Activated CD4-positive, alpha-beta T cell treated with anti-CD3 and anti-CD28 coated beads for 24 hours (primary cell): ENCODE measurements at places on chromosomes 1 and 21.

DNA sequence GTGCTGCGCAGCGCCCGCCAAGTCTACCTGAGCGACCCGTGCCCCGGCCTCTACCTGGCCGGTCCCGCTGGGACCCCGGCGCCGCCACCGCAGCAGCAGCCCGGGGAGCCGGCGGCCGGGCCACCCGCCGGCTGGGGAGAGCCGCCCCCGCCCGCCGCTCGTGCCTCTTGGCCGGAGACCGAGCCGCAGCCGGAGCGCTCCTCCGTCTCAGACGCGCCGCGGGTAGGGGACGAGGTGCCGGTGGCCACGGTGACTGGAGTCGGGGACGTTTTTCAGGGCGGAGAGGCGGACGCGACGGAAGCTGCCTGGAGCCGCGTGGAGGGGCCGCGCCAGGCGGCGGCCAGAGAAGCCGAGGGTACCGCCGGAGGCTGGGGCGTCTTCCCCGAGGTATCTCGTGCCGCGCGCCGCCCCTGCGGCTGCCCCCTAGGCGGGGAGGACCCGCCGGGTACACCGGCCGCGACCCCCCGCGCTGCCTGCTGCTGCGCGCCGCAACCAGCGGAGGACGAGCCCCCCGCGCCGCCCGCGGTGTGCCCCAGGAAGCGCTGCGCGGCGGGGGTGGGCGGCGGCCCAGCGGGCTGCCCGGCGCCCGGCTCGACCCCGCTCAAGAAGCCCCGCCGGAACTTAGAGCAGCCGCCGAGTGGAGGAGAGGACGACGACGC, 646 bp downstream of the IER5 start:
- peak; percentile 11 for DNase-seq

GRCh38 chr1:18149027-18149641, 41.5 kb downstream of the IGSF21 start:
- no peak for DNase-seq

GRCh38 chr1:219422811-219423598, 189.9 kb downstream of the ZC3H11B start:
- no peak for DNase-seq

- DNase-seq: no peak
Observed at GRCh38 chr1:44312399-44313196, 42.5 kb downstream of the ERI3 start.

- DNase-seq: no peak
Observed at GRCh38 chr1:203033287-203033686, 7.0 kb downstream of the PPFIA4 start.

GRCh38 chr1:226223786-226224244, 351 bp downstream of the MIXL1 start:
- no peak for DNase-seq

- no peak for DNase-seq
Observed at GRCh38 chr1:163258181-163258580, 55.5 kb upstream of the RGS5 start.

DNA sequence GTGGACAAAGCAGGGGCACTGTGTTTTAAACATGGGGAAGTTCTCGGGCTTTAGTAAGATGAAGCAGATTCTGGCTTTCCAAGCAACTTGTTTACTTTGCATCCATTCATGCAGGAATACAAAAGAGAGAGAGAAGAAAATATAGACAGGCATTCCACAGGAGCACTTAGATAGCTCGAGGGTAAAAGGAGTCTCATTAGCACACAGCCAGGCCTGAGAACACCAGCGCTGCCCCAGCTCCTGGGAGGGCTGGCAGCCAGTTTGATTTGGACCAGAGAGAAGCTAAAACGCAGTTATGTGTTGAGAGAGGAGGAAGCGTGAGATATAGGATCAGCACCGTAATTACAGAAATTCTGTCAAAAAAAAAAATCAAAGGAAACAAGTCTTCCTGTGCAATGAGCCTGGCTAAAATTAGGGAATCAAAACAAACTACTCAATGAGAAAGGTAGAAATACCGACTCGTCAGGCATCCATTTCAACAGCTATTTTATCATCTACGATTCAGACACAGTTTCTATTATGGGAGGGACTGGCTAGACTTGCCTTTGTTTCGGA, 68.2 kb downstream of the CLSTN1 start:
- DNase-seq: no peak

- DNase-seq: no peak
Observed at GRCh38 chr1:103122983-103123720, 14.8 kb upstream of the COL11A1 start.

- DNase-seq: no peak
Observed at GRCh38 chr1:160800645-160801408, 4.9 kb downstream of the LY9 start.

GRCh38 chr1:84584126-84584525, 9.9 kb upstream of the CTBS start:
- no peak for DNase-seq

GRCh38 chr1:195789321-195789720, 818.9 kb downstream of the KCNT2 start:
- DNase-seq: no peak

GRCh38 chr1:19289244-19289643, 674 bp upstream of the AKR7A3 start:
- no peak for DNase-seq

DNA sequence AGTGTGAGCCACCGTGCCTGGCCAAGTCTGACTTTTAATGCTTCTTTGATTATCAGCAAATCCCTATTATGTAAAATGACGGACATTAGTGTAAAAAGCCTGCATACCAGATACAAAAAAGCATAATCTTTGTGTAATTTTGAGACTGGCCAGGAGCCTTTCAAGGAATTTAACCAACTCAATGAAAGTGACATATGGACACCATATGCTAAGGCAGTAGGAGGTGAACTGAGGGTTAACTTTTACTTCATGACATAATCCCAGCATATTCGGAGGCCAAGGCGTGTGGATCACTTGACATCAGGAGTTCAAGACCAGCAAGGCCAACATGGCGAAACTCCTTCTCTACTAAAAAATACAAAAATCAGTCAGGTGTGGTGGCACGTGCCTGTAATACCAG, 94.6 kb downstream of the EIF4G3 start:
- no peak for DNase-seq

DNA sequence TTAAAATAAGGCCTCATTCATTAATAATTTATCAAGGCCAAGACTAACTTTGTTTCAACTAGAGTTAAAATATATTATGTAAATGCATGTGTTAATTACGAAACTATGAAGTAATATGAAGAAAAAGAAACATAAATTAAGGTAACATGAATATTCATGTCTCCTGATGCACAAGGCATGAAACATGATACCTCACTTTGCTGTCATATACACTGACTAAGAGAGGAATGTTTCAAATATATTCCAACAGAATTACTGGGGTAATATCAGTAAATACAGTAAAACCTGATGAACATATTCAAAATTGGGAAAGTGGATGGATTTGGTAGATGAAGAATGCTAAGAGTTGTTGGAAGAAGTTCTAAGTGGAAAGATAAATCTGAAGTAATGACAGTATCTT, 274.6 kb downstream of the LRRC7 start:
- DNase-seq: no peak

GRCh38 chr1:111223126-111223685, 4.3 kb upstream of the CHI3L2 start:
- no peak for DNase-seq

GRCh38 chr1:117093870-117094621, 27.5 kb downstream of the TRIM45 start:
- no peak for DNase-seq

DNA sequence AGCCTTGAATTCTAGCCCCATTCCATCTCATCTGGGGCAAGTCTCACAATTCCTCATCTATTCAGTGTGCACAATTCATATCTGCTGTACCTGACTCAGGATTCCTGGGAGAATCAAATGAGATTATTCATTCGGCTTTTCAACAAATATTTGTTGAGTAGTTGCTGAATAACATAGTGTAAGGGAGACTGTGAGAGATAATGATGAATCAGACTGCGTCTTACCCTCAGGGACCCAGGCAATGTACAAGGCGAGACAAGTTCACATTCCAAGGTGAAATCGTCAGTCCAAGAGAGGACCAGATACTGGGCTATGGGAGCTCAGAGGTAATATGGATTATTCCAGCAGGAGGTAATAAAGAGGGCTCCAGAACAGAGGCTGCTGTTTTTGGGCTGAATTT, 67.8 kb upstream of the SMYD2 start:
- no peak for DNase-seq

DNA sequence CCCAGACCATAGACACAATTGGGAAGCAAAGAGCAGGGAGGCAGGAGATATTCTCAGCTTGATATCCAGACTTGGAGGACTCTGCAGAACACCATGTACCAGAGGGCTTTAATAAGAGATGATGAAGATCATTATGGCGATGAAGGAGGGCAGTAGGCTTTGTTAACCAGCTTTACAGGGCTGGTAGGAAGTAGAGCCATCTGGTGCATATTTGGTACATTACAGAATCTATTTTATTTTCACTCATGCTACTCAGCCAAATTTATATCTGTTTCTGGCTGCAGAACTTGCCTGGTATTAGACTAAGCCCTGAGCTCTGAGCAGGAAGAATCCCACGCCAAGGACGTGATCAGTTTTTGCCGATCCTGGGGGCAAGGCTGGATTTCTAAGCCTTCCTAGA, 61.8 kb upstream of the SYT6 start:
- no peak for DNase-seq

GRCh38 chr1:32352831-32353383, 9.4 kb downstream of the FAM229A start:
- DNase-seq: no peak

DNA sequence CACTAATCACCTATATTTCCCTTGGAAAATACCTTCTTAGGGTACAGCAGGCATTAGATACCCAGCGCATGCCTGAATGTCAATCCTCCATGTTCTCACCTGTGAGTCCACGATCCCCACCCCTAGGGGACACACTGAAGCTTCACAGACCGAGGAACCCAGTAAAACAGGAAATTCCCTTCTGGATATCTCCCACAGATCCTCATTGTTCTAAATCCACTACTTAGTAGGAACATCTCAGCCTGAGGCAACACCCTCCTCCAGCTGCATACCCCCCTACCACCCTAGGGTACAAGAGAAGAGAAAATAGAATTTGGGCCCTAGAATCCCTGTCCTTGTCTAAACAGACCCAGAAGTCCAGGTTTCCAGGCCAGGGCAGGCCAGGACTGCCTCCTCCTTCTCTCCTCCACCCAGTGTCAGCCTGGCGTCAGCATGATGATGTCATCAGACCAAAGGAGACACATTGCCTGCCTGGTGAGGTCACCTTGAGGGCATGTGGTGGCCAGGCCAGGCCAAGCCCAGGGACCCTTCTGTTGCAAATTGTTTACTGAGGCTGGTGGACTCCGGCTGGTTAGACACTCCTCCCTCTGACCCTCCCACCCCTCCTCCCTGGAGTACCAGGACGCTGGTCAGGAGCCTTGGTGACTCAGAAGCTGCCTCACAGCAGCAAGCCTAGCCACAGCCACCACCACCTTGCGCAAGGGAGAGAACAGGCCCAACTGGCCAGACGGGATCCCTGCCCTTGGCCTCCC, 6.2 kb downstream of the NECTIN4 start:
- DNase-seq: no peak

DNA sequence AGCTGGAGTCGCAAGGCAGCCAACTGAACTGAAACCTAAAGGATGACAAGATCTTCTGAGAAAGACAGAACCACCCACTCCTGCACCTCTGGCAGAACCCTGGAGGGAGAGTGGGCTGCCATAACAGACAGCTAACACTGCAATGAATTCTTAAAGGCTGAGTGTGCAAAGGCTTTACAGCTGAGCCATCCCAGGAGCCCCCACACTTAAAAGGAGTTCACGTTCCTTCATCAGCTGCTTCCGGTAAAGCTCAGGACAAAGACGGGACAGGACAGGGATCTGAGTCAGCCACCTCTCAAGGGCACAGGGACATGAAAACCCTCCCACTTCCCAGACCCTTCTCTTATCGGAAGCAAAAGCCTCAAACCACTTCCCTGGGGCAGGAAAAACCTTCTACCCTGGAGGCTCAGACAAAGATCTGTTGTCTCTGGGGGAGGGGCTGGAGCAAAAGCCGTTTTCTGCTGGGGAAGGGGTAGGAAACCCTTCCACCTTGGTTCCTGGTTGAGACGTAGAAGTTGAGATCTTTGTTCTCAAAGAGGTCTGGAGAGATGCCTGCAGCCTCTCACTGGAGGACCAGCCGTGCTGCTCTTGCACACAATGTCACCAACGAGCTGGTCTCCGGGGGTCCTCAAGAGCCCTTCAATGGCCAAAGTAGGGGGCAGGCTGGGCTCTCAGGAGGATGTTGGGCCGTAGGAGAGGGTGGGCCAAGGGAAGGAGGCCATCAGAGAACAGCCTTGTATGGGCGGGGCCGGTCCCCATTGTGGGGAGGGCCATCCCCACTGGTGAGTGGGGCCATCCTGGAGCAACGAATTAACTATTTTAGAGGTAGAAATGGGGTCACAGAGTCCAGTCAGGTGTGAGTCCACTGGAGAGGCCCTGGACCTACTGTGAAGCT, 452.4 kb downstream of the PTPRU start:
- DNase-seq: no peak

DNA sequence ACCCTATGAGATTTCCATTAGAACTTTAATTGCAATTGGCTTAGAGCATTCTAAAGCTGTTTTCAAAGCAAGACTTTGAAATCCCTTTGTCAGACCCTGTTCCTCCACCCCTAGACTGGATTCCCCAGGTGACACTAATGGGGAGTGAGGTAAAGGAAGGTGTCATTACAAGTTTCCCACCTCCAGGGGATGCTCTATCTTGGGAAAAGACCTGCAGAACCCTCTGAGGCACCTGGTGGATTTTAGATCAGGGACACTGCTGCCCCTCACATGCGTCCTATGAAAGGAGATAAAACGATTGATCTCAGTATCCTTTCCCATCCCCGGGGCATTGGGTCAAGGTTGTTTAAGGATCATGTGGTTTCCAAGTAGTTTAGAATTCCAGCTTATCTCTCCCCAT, 80.3 kb upstream of the RGS4 start:
- DNase-seq: no peak

DNA sequence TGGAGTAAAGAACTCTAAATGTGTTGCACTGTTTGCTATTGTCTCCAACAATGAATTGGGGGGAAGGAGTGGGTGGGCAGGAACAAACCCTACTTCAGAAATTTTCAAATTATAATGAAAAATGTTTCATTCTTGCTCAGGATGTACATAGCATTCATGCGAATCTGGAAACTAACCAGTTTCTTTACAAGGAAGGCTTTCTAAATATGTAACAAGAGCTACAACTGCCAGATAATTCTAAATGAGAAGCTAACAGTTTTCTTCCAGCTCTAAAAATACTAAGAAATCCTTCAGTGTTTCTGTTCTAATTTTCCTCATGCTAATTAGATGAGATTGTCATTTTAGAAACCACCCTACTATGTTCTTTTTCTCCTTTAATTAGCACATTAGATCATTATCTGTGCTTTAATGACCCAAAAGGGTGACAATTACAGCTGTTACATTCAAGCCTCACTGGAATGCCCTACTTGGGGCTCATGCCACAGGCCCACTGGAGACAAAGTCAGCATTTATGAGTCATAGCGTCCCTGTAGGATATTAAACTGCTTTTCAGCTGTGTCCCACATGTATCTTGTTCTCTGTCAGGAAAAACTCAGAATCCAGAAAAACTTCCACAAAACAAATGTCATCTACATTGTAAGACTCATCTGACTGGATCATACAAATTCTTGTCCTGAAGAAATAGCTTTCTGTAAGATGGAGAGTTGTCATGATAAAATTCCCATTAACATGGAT, 804.6 kb upstream of the CXADR start:
- DNase-seq: no peak
